ENCODE measurements at places on chromosomes 4 and X.

- DNase-seq: no peak
Observed at GRCh38 chr4:99615170-99615820, 40.7 kb downstream of the MTTP start.

DNA sequence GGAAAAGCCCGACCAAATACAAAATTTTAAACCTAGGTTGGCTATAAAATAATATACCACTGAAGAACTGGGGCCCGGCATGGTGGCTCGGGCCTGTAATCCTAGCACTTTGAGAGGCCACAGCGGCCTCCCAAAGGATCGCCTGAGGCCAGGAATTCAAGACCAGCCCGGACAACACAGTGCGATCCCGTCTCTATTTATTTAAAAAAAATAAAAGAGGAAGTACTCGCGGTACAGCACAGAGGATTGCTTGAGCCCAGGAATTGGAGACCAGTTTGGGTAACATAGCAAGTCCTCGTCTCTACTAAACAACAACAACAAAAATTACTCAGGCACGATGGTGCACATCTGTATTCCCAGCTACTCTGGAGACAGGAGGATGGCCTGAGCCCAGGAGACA is 44.8 kb upstream of the CDKN2AIP start:
- DNase-seq: no peak

GRCh38 chr4:123891881-123892280 is 495.3 kb downstream of the SPRY1 start:
- no peak for DNase-seq

DNA sequence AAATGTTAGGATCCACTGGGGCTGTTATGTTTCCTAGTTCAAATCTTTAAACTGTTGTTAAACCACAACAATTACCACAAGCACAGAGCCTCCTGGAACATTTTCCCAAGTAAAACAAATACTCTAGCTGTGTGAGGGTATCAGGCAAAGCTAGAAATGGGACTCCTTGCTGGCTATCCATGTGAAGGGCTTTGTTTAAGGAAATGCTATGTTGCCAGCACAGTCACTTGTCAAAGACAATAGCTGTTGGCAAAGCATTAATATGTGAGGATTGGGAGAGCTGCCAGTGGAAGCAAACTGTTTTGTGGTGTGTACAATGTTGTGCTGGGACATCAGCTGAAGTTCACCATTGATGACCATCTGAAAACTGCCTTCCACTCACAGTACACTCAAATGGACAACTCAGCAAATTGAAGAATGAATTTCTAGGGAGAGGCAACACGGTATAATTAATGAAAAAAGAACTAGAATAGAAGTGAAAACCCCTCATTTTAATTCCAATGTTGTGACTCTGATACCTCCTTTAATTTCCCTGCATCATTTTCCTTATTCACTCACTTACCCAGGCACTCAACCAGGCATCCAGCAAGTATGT is 100.8 kb downstream of the ANXA3 start:
- peak; percentile 57 for DNase-seq

DNA sequence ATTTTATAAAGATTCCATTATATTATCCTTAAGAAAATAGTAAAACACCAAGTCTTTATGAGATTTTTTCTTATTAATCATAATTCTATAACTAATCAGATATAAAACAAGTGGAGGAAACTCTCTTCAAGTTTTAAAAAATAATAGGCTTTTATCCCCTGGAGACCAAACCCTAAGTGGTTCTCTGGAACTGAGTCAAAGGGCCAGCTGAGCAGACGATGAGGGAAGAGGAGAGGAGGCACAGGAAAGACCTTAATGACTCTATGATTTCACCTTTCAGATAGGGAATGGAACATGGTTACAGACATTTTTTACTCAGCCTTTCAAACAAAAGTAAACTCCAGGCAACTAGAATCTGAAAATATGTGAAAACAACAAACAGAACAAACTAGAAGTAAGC is 201.8 kb downstream of the SLC39A8 start:
- no peak for DNase-seq

DNA sequence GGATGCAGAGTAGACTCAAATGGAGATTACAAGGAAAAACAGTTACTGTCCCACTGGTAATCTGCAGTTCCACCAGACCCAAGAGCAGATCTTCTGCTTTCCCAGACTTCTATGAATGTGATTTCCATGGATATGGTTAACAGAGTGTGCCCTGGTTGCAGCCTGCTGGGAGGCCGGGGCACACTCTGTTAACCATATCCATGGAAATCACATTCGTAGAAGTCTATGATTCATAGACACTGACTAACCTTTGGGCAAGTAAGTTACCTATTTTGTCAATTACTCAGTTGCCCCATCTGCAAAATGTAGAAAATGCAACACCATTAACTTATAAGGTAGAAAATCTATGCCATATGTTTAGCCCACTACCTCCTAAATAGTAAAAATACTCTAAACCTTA is 443.1 kb upstream of the PITX2 start:
- DNase-seq: peak; percentile 17

DNA sequence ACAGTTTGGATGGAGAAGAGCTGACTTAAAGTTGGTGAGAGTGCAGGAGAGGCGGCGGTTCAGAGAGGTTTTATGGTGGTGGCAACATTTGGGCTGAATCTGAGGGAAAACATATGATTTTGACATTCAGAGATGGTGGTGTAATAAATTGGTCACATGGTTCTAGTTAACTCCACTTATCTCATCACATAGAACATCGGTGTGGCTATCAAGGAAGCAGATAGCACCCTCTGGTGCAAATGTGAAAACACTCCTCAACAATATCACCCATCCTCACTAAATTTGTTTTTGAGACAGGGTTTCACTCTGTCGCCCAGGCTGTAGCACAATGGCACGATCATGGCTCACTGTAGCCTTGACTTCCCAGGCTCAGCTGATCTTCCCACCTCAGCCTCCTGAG is 28.8 kb downstream of the SUPT20HL2 start:
- peak; percentile 25 for DNase-seq

DNA sequence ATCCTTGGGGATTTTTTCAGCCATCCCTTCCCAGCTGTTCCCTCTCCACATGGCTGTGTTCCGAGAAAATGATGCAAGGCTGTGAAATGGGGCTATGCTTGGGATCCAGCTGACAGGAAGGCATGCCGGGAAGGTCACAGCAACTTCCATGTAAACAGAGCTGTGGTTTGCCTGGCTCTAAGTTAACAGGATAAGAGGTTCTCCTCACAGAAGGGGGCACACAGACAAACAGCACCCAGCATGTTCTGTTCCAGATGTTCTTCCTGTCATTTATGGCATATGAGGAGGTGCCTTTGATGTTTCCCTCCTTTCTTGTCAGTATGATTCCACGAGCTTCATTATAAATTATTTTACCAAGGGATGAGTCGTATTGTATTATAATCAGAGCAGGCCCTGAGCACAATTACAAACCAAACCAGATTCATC is 220.7 kb downstream of the ANTXR2 start:
- peak; percentile 36 for DNase-seq

DNA sequence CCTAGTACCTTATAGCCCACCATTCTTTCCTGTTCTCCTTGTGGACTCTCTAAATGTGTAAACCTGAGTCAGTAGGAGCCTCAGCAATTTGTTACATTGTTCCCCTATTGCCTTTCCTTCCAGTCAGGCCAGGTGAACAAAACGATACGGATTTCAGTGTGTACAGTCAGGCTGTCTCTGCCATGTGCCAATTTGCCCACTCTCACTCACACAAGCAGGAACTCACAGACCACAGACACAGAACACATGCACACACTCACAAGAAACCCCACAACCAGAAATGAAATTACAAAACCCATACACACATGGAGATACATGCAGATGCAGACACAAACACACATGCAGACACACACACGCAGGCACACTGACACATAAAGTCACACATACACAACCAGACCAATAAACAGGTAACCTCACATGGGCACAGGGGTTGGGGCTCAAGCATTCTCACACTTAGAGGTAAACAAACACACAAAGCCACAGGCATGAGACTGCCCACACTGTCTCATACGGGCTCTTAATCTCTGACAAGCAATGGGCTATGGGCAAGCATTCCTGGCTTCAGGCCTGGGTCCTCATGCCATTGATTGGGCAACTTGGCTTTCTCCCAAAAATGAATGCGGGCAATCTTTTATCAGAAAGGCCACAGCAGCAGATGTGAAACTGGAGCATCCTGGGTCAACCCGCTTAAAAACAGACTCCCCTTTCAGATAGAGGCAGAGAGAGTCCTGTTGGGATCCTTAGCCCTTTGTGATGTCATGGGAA is 68.7 kb downstream of the NBDY start:
- DNase-seq: no peak

DNA sequence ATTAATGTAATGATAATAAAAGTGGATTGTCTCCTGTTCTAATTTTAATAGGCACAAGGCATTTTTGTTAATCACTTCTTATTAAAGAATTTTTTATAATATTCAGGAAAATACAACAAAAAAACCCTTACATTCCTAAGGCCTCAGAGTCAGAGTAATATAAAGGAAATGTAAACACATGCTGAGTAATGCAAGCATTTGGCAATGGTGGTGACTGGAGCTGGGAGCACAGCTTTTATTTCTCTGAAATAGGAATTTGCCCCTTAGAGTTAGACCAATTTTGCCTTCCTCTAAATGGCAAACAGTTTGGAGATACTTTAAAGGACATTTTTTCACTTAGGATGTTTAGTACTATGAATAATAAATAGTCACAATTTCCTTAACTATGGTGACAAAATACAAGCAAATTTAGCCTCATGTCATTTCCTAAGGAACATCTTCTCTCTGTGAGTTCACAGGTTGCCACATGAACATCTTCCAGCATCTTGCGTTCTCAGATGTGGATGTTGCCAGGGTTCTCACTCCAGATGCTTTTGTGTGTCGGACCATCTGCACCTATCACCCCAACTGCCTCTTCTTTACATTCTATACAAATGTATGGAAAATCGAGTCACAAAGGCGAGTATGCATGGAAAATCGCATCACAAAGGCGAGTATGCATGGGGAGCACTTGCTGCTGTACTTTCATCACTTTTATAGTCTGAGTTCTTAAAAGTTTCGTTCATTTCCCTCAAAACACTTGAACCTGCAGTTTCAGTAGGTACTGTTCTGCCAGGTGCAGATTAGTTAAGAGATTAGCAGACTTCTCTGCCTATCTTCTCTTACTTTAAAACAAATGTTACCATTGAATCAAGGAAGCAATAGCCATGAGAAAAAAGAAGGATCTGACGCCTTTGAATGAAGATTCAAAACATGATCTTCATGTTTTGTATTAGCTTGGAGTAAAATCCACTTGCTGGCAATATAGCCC is 15.9 kb upstream of the F11 start:
- peak; percentile 29 for DNase-seq

GRCh38 chr4:108620933-108621905 is 843 bp downstream of the RPL34 start:
- DNase-seq: peak; percentile 38

DNA sequence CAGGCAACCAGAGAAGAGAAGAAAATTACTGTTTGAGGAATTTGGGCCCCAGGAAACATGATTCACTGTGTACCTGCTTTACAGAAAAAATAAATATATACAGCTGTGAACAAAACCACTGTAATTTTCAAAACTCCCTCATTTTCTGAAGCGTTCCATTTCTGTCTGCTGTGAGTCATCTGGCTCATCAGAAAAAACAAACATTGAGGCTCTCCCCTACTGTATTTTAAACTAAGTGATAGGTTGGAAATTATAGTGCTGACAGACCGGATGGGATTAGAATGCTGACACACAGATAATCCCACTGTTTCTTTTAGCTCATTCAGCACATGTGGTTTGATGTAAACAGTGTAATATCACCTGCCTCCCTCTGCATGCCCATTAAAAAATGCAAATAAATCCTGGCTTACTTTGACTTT is 847.0 kb downstream of the TRIML1 start:
- peak; percentile 86 for DNase-seq

DNA sequence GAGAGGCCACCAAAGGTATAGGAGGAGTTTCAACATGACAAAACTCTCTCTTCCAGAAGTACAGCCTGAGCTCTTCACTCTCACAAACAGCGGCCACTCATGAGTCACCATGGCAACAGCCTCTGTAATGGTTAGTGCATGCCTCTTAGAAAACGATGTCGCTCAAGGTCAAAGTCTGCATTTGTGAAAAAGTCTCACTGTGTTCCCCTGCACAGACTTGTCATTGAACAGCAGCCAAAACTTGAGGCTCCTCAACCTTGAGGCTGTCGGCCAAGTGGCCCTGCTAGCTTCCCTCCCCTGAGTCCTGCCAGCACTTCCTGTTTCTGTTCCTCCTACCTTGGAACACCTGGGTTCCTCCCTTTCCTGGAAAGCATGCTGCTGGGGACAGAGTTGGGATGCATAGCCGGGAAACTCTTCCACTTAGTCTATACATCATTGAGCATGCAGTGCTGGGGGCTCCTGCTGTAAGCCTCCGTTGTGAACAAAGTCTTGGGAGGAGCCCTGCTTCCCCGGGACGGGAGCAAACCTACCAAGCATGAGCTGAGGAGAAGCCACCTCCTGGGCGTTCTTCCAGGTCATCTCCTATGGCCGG is 66.6 kb downstream of the ING2 start:
- DNase-seq: peak; percentile 41

- DNase-seq: no peak
Observed at GRCh38 chrX:13550346-13550745, 19.1 kb upstream of the EGFL6 start.
